ENCODE measurements at places on chromosomes 7 and 10.

GRCh38 chr10:100993986-100994708, 5.5 kb upstream of the LZTS2 start:
- no peaks in the 10 kb centered on the region for H3K27me3 ChIP-seq
- H3K27ac ChIP-seq: no peak overlapping the region
- peaks cover 23% of the 10 kb centered on the region for H3K36me3 ChIP-seq
- no peak overlapping the region for H3K4me3 ChIP-seq
- no peak for DNase-seq

- peaks cover 3% of the 10 kb centered on the region for H3K27me3 ChIP-seq
- no peaks in the 10 kb centered on the region for H3K36me3 ChIP-seq
- H3K4me3 ChIP-seq: no peak overlapping the region
- DNase-seq: no peak
Observed at GRCh38 chr10:27383595-27384542, 120.2 kb upstream of the RAB18 start.

- no peaks in the 10 kb centered on the region for H3K36me3 ChIP-seq
- no peak overlapping the region for H3K27ac ChIP-seq
- no peaks in the 10 kb centered on the region for H3K27me3 ChIP-seq
- DNase-seq: no peak
- no peak overlapping the region for H3K4me3 ChIP-seq
- no peaks in the 10 kb centered on the region for H3K4me1 ChIP-seq
Observed at GRCh38 chr7:39033885-39034624, 56.3 kb downstream of the POU6F2 start.

DNA sequence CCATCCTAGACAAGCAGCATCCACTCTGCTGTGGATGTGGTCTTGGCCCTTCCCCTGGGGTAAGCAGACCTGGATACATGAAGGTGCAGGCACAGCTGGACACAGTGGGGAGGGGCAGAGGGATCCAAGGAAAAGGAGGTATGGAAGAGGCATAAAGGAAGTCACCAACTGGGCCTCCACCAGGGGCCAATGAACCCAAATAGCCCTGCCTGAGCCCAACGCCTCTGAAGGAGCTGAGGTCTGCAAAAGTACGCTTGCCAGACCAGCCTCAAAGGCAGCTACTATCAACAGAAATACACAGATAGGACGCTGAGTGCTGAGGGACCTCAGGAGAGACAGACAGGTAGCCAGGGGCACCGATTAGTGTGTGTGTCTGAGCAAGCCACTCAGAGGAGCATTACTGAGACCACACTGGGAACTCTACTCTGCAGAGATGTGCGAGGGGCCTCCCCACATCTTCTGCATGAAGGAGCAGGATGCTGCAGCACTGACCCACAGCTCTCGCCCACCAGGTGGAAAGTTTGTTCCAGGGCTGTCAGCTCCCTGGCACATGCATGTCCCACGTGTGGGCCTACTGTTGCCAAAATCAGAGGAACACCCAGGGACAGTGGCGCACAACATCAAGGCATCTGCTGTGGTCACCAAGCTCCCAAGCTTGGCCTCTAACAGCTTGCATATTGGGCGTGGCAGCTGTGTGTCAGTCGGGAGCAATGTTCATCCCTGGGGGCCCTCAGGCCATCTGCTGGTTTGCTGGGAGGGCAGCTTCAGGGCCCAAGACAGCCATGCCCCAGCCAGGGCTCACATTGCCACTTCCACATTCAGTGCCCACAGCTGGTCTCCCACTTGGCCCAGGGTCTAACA, 40.0 kb downstream of the MKI67 start:
- H3K27ac ChIP-seq: no peak overlapping the region
- H3K27me3 ChIP-seq: no peaks in the 10 kb centered on the region
- peaks cover 4% of the 10 kb centered on the region for H3K36me3 ChIP-seq
- no peaks in the 10 kb centered on the region for H3K4me1 ChIP-seq

GRCh38 chr10:14485986-14486385, 155.3 kb upstream of the FRMD4A start:
- no peak overlapping the region for H3K4me3 ChIP-seq
- no peak for DNase-seq
- no peaks in the 10 kb centered on the region for H3K4me1 ChIP-seq
- H3K27me3 ChIP-seq: no peaks in the 10 kb centered on the region

DNA sequence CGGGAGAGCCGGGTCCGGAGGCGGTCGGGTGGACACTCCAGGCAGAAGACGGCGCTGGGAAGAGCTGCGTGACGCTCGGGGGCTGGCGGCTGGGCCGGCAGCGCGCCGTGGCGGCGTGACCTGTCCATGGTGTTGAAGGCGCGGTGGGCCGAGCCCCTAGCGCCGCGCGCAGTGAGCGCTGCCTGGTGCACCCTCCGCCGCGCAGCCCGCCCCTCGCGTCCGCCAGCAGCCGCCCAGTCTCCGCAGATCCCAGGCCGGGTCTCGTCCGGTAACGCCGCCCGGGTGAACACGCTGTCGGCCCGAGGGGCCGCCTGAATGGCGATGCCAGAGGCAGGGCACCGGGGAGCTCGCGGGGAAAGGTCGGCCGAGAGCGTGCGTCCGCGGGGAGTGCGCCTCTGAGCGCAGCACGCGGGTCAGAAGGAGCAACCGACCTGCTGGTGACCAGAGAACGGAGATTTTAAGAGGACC, 657 bp upstream of the TMEM178B start:
- peaks cover 36% of the 10 kb centered on the region for H3K4me1 ChIP-seq
- H3K4me3 ChIP-seq: peak overlapping the region; percentile 24
- H3K36me3 ChIP-seq: no peaks in the 10 kb centered on the region
- no peak overlapping the region for H3K27ac ChIP-seq
- peaks cover 8% of the 10 kb centered on the region for H3K27me3 ChIP-seq

DNA sequence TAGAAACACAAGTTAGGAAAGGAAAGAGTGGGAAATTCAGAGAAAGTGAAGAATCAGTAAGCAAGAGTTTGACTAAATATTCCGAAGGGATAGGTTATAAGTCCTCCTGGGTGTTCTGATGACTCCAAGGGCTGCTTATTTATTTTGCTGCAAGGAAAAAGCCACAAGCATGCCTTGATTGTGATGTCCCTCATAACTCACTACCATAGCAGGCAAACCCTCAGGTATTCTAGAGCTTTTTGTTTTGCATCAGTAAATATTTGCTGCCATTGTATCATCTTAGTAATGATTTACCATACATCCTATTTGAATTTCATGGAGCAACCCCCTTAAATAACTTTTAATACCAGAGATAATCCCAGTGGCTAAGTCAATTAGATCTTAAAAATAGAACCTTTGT, 688.1 kb downstream of the SUGCT start:
- H3K4me3 ChIP-seq: no peak overlapping the region
- H3K27ac ChIP-seq: no peak overlapping the region
- no peak for DNase-seq
- no peaks in the 10 kb centered on the region for H3K36me3 ChIP-seq

DNA sequence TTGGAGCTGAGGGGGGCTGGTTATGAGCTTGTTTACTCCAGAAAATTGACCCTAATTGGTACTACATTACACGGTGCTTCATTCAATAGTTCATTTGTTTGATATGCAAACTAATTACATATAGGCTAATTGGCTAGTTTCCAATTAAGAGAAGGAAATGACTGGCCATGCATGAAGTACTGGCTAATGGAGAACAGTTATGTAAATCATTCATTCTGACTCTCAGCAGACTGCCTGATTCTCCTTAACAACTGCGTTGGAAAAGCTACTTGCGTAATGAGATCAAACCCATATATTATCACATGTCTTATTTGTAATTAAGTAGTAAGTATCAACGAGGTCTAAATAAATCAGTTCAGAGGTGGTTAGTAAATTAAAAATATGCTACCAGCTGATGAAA, 81.8 kb upstream of the CTTNBP2 start:
- H3K36me3 ChIP-seq: no peaks in the 10 kb centered on the region
- H3K27ac ChIP-seq: no peak overlapping the region
- H3K4me1 ChIP-seq: no peaks in the 10 kb centered on the region
- DNase-seq: no peak
- H3K27me3 ChIP-seq: no peaks in the 10 kb centered on the region
- no peak overlapping the region for H3K4me3 ChIP-seq

GRCh38 chr10:117094856-117095255, 43.2 kb downstream of the VAX1 start:
- peaks cover 4% of the 10 kb centered on the region for H3K27me3 ChIP-seq
- no peak for DNase-seq
- H3K36me3 ChIP-seq: no peaks in the 10 kb centered on the region
- no peak overlapping the region for H3K4me3 ChIP-seq

DNA sequence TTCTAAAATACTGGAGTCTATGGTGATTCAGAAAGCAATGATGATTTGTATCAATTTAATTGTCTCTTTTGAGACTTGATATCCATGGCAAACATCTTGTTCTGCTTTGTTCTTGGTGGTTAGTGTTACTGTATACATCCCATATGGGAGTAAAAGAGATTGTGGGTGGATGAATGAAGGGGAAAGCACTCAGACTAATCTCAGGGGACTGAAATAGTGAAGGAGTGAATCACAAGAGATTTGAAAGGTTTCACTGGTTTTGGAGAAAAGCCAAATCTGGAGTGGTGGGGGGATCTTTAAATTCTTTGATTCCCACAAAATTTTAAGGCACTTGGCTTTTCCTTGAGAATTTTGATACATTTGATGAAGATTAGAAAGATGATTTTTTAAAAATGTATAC, 369.4 kb downstream of the INHBA start:
- DNase-seq: no peak
- H3K27me3 ChIP-seq: no peaks in the 10 kb centered on the region
- H3K4me1 ChIP-seq: no peaks in the 10 kb centered on the region
- no peak overlapping the region for H3K4me3 ChIP-seq

- no peak overlapping the region for H3K27ac ChIP-seq
- DNase-seq: no peak
- no peak overlapping the region for H3K4me3 ChIP-seq
- H3K27me3 ChIP-seq: no peaks in the 10 kb centered on the region
Observed at GRCh38 chr10:120436439-120437112, 20.5 kb upstream of the PLPP4 start.

DNA sequence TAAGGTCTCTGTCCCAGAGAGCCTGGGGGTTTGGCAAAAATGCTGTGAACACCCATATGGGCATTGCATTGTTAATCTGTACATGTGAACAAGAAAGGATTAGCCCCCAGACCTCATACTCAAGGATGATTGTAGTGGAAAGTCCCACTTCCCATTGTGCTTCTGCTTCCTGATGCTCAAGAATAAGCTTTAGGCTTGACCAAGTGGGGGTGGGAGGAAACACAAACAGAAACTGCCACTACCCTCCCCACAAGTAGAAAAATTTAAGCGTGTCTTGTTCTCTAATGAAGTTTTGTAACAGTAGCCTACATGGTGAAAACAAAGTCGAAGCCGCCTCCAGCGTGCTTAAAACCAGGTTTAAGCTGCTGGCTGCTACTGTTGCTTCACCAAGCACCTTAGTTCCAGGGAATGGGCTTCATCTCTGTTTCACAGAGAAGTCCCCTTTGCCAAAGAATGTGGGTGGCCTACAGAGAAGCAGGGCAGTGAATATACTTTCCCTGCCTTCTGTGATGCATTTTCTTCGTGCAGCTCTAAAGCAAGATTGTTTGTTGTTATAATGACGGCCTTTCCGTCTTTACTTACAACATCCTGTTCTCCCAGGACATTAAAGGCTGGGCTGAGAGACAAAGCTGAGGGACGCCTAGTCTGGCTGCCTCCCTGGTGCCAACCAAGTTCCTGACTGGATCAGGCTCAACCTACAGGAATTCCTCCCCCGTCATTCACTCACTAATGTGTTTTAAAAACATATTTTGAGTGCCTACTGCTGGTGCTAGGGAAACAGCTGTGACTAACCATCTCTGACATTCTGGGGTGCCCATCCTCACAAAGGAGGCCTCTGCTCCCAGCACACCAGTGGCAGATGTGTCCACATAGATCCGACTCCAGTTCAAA, 32.1 kb upstream of the CCSER2 start:
- H3K4me3 ChIP-seq: no peak overlapping the region
- no peaks in the 10 kb centered on the region for H3K4me1 ChIP-seq
- no peak for DNase-seq
- no peaks in the 10 kb centered on the region for H3K36me3 ChIP-seq
- H3K27ac ChIP-seq: no peak overlapping the region

DNA sequence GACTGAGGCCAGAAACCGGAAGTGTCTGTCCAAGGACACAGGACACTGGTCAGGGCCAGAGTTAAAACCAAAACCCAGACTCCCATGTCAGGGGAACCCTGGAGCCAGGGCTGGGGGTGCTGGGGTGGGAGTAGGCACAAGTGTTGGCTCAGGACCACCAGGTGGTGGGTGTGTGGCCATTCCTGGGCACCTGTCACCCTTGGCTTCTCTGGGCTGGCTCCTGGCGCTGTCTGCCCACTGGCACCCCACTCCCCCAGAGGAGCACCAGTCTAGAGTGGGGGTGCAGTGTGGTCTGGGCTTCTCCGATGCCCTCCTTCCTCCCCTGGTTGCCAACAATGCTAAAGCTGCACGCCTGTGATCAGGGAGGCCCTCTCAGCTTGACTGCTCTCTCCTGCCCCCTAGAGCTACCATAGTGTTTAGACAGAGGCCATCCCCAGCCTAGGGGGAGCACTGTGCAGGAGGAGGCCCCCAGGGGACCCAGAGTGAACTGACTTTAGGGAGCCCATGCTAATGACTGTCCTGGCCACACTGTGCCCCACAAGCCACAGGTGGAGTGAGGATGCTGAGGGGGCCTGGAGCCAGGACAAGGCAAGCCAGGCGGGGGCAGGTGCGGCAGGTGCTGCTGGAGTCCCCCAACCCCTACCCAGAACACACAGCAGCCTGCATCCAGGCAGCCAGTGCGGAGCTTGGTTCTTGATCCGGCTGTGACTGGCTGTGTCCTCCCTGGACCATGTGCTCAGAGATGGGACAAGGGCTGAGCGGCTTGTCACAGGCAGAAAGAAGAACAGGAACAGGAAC, 11.0 kb downstream of the RASGEF1A start:
- H3K27ac ChIP-seq: no peak overlapping the region
- H3K27me3 ChIP-seq: no peaks in the 10 kb centered on the region
- no peak overlapping the region for H3K4me3 ChIP-seq
- peak; percentile 32 for DNase-seq

GRCh38 chr10:75013007-75013406, 98.4 kb upstream of the SAMD8 start:
- no peak overlapping the region for H3K4me3 ChIP-seq
- no peaks in the 10 kb centered on the region for H3K27me3 ChIP-seq
- H3K27ac ChIP-seq: no peak overlapping the region
- H3K4me1 ChIP-seq: no peaks in the 10 kb centered on the region

DNA sequence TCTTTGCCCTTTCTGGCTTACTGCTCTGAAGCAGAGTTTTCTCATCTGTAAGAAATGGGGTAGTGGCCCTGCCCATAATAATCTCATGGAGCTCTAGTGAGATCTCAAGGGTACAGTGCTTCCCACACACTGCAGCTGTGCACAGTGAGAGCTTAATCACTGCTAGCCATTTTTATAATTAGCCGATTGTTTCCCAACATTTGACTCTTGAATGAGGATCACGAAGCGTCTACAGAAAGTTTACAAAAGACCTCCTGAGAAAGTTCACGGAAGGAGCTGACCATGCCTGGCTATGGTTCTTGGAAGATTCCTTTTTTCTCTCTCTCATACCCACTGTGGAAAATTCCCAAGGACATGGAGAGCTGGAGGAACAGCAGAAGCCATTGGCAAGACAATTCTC, 70.4 kb downstream of the FAM171A1 start:
- no peak overlapping the region for H3K4me3 ChIP-seq
- H3K4me1 ChIP-seq: no peaks in the 10 kb centered on the region
- no peaks in the 10 kb centered on the region for H3K36me3 ChIP-seq
- DNase-seq: no peak
- H3K27me3 ChIP-seq: no peaks in the 10 kb centered on the region
- no peak overlapping the region for H3K27ac ChIP-seq

GRCh38 chr10:113339121-113339520, 213.7 kb upstream of the HABP2 start:
- no peak overlapping the region for H3K4me3 ChIP-seq
- no peaks in the 10 kb centered on the region for H3K4me1 ChIP-seq
- H3K27me3 ChIP-seq: no peaks in the 10 kb centered on the region
- H3K36me3 ChIP-seq: no peaks in the 10 kb centered on the region
- no peak for DNase-seq

Measured in liver (tissue), 10 donors.